ENCODE measurements at places on chromosomes 12 and 14. TPM values are rescaled to one million over a fixed set of nuclear protein-coding genes. Genes with fewer than 3 reads are reported as not detected.

The TAS2R14 gene
- 0.28 TPM for polyA plus RNA-seq

The FLRT2 gene
- polyA plus RNA-seq = 2.8 TPM

The CYP46A1 gene
- 0.84 TPM for polyA plus RNA-seq

The KRT73 gene
- polyA plus RNA-seq = not detected

The WASHC4 gene
- 9.2 TPM for polyA plus RNA-seq

The NUP107 gene
- polyA plus RNA-seq = 7.6 TPM

The KIF26A gene
- polyA plus RNA-seq = 7.7 TPM

The POTEG gene
- polyA plus RNA-seq = not detected

The TAS2R10 gene
- polyA plus RNA-seq = not detected

The SYCP3 gene
- polyA plus RNA-seq = 0.56 TPM

The CLEC2B gene
- 1.5 TPM for polyA plus RNA-seq

The KRT4 gene
- polyA plus RNA-seq = 1.2 TPM

The GNB3 gene
- polyA plus RNA-seq = 1.7 TPM

The CHPT1 gene
- 15.3 TPM for polyA plus RNA-seq

The ITGB7 gene
- polyA plus RNA-seq = 2.3 TPM

The NRXN3 gene
- polyA plus RNA-seq = 0.22 TPM

The ANO2 gene
- polyA plus RNA-seq = 11.7 TPM

The LRFN5 gene
- polyA plus RNA-seq = 3.1 TPM

The CCDC175 gene
- not detected for polyA plus RNA-seq

The BEGAIN gene
- polyA plus RNA-seq = 11.7 TPM

The PTHLH gene
- polyA plus RNA-seq = not detected

The B3GNT4 gene
- 0.59 TPM for polyA plus RNA-seq

The KCNA5 gene
- 0.34 TPM for polyA plus RNA-seq

The REP15 gene
- polyA plus RNA-seq = 0.30 TPM

The SPX gene
- 9.0 TPM for polyA plus RNA-seq
